ENCODE measurements at places on chromosomes 16 and 17.

DNA sequence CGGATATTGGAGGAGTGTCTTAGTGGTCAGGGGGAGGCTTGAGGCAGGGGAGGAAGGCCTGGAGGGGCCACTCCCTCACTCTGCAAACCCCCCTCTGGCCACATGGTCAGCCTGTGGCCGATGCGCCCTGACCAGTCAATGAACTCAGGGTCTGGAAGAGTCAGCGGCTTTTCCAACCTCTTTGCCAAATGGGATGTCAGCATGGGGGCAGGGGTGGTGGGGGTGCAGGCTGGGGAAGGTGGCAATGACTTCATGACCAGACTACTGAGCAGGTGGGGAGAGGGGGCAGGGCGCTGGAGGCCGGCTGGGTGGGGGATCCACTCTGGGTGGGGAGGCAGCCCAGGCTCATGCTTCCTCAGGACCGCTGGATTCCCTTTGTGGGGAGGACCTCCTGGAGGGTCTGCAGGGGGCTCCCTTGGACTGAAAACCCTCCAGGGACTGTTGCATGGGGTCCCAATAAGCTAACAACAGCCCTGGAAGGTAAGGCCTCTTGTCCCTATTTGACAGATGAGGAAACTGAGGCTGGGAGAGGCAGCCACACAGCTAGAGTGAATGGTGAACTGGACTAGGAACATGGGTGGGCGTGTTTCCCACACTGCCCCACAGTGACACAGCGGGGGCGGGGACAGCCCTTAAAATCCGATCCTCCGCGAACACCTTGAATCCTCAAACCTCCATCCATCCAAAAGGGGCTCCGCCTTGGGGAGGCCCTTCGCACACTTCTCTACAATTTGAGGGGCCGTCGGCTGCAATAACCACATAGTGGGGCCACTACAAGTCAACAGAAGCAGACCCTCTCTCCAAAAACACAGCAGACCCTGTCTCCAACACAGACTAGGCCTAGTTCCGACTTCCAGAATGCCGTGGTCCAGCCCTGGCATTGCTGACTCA, 81.0 kb upstream of the TOB1 start:
- no peak for DNase-seq

- DNase-seq: no peak
These were observed 5.4 kb upstream of the CRYBA1 start for GRCh38 chr17:29240968-29241963.

- DNase-seq: no peak
These were observed 111.3 kb downstream of the HS3ST3A1 start for GRCh38 chr17:13490427-13490826.

GRCh38 chr17:28520687-28521086, 14.5 kb downstream of the FOXN1 start:
- DNase-seq: no peak

- DNase-seq: no peak
These were observed 455.8 kb upstream of the MAF start for GRCh38 chr16:80056324-80056723.

DNA sequence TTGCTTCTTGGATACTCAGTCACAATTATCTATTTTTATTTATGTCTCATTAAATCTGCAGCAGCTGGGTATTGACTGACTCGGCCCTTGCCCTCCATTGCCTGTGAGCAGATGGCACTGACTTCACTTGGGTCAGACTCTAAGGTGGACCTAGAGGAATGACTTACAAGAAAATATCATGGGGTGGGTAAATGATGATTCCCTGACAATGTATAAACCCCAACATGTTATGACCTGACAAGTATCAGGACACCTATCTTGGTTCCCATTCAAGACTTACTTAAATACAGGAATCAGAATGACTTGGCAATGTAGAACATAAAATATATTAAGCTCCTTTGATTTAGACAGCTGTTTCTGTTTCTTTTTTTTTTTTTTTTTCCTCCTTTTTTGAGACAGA, 953.5 kb downstream of the CDH11 start:
- no peak for DNase-seq

GRCh38 chr17:9002227-9002605, 19.1 kb upstream of the NTN1 start:
- no peak for DNase-seq

DNA sequence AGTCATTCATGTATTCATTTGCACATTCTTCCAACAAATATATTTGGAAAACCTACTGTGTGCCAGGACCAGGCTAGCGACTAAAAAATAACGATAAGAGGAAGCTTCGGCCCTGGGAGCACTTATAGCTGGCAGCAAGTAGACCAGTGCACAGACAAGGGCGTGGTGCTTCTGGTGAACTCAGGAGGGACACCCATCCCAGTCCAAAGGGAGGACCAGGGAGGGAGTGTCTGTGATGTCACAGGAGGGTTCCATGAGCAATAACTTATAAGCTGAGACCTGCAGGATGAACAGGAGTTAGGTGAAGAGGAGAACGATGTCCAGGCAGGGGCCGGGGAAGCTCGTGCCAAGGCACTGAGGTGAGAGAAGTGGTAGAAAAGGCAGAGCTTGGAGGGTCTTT, 17.4 kb upstream of the PHOSPHO1 start:
- no peak for DNase-seq

DNA sequence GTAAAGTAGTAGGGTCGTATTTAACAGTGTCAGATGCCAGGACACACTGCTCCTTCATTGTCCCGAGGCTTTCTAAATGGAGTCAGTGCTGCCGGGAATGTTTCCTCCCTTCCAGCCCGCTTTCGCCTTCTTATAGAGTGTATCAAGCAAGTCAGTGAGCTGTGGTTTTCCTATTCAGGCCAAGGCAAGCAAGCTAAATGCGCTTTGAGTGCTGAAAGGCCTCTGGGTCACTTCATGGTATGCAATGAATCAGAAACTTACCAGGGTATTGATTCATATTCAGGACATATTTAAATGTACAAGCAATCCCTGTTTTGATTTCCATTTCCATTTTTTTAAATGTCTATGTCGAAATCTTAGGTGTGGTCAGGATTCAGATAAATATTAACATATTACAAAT, 327.9 kb upstream of the SOX9 start:
- no peak for DNase-seq

GRCh38 chr16:84593825-84594724, 23.8 kb downstream of the COTL1 start:
- DNase-seq: no peak

DNA sequence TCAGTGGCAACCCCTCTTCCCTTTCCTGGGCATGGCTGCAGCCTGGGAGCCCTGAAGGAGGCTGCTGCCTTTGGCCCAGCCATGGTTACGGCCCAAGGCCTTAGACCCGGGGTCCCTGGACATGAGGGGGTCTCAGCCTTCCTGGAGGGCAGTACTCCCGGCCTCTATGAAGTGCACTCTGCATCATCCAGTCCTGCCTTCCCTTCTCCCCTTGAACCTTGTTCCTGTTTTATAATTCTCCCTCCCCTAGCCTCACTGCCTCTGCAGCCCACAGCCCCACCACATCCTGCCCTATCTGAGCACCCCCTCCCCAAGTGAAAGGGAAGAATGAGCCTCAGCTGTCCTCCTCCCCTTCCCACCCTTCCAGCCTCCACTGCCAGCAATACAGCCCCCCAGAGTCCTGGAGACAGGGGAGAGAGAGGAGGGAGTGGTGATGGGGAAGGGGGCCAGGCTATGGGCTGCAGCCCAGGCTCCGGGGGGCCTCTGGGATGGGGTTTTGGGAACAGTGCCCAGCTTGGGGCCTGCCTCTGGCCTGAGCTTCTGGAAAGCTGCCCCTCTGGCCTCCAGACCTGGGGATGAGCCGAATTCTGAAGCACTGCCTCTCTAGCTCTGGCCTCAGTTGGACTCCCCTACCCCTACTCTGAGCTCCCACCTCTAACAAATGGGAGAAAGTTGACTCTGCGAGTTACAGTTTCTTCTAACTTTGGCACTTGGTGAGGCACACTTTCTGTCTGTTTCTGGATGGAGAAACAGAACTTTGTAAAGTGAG, 7.6 kb downstream of the CCR7 start:
- DNase-seq: no peak

GRCh38 chr17:82931699-82932517, 92.1 kb upstream of the ZNF750 start:
- no peak for DNase-seq

DNA sequence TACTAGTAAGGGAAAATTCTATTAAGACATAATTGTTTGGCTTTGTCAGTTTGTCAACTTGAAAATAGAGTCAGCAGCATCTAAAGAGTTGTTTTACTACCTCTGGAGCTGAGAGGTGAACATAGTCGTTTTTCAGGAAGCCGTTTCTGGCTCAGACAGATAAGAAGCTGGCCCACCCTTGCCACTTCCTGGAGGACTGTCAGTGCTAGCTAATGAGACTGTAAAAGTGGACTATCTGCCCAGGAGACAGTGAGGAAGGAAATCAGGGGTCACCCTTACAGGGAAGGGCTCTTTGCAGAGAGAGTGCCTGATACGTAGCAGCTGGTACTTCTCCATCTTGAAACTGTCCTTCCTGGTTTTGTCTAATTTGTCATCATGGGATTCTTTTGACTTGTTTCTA, 328.7 kb downstream of the WWOX start:
- no peak for DNase-seq

- no peak for DNase-seq
These were observed 8.9 kb downstream of the RHBDF2 start for GRCh38 chr17:76492123-76492988.

DNA sequence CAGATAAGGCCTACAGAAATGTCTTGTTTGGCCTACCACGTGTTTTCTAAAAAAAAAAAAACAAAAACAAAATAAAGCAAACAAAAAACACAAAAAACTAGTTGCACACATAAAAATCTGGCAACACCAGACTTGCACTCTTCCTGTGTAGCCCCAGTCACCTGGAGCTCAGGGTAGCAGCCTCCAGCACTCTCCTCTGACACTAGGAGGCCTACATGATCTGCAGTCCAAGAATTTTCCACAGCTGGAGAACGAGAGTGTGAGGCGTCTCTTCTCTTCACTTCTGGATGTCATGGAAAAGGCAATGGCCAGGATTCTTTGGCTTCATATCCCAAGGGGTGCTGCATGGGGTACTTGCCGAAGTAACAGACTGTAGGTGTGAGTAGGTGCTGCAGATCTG, 310.2 kb upstream of the SALL1 start:
- DNase-seq: no peak

GRCh38 chr16:67547423-67548264, 14.7 kb upstream of the CTCF start:
- DNase-seq: no peak

GRCh38 chr17:63029541-63029940, 63.5 kb downstream of the TANC2 start:
- DNase-seq: no peak

DNA sequence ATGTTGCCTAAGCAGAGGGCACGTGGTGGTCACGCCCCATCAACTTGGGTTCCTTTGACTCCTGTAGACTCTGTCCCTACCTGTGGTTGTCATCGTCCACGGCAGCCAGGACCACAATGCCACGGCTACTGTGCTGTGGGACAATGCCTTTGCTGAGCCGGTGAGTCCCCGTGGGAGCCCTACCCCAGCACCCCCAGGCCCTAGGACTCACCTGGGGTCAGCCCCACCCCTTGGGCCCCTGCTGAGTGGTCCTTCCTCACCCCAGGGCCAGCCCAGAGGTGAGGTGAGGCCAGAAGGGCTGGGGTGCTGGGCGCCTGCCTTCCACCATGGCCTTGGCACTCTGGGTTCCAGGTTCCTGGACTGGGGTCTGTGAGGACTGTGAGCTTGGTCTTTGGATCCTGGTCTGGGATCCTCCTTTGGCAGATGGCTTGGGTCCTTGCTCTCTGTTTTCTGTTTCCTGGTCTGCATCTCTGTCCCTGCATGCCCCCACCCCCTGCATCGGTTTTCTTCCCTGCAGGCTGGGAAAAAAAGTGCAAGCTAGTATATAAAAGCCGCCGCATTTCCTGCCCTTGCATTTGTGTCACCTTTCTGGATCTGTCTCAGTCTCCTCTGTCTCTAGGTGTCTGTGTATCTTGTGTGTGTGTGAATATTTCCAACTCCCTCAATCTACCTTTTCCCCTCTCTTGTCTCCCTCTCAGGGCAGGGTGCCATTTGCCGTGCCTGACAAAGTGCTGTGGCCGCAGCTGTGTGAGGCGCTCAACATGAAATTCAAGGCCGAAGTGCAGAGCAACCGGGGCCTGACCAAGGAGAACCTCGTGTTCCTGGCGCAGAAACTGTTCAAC, 17.5 kb downstream of the STAT5A start:
- DNase-seq: no peak

- DNase-seq: no peak
These were observed 14.2 kb upstream of the C17orf78 start for GRCh38 chr17:37361543-37361942.

- no peak for DNase-seq
These were observed 1.6 kb downstream of the UNC119 start for GRCh38 chr17:28550858-28551257.

DNA sequence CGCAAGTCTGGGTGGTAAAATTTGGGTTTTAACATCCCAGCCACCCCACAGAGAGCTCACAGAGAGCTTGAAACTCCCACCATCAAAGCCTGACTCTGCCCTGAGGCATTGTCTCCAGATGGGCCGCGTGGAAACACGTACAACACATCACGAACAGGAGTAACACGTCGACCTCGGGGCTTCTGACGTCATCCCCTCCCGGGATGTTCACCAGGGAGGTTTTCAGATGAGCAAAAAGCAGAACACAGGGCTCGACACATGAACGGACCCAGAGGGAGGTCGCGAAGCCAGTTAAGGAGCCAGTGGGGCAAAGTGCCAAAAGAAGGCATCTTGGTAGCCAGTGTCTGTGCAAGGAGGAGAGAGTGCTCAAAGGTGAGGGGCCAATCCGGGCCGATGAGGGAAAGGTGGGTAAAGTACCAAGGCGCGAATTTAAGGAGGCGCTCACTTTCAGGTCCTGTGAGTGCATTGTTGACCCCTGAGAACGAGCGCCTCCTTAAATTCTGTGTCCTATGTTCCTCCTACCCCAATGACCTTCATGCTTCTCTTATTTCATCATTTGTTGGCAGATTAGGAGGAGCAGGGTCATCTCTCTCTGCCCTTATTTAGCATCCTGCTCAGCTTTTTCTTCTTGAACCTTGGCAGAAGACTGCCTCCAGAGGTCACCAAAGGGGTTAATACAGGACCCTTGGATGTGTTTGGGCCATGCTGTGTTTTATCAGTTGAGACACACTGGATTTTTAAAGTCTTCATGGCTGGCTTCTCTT, 5.6 kb downstream of the RCVRN start:
- no peak for DNase-seq

- no peak for DNase-seq
These were observed 5.7 kb downstream of the CACNG1 start for GRCh38 chr17:67050066-67050465.

GRCh38 chr17:2542456-2542855, 30.8 kb upstream of the METTL16 start:
- DNase-seq: no peak

GRCh38 chr16:68995011-68995504, 110.4 kb upstream of the HAS3 start:
- DNase-seq: no peak

- no peak for DNase-seq
These were observed 10.5 kb upstream of the MSI2 start for GRCh38 chr17:57245786-57246185.

- DNase-seq: no peak
These were observed 22.8 kb upstream of the CNEP1R1 start for GRCh38 chr16:50002190-50002589.

- no peak for DNase-seq
These were observed 68.5 kb upstream of the DNAH17 start for GRCh38 chr17:78645421-78646295.
